ENCODE measurements at places on chromosomes 1 and 21.

DNA sequence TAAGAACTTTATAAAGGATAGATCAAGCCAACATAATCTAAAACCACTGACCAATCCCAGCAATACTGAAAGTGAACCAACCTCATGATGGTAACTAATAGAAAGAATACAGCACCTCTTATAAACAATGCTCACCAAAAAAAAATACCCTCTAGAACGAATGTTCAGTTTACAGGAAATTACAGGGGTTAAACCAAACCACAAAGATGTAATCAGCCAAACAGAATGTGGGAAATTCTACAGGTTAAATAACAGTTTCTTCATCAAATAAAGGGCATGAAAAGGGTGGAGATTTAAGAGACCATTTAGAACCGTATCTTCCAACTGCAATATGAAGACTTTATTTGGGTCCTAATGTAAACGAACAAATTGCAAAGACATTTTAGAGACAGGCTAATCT lies 30.4 kb downstream of the ARID4B start:
- no peak for DNase-seq

- DNase-seq = no peak
Measured at GRCh38 chr1:160911441-160911840, 26.5 kb upstream of the ITLN1 start.

DNA sequence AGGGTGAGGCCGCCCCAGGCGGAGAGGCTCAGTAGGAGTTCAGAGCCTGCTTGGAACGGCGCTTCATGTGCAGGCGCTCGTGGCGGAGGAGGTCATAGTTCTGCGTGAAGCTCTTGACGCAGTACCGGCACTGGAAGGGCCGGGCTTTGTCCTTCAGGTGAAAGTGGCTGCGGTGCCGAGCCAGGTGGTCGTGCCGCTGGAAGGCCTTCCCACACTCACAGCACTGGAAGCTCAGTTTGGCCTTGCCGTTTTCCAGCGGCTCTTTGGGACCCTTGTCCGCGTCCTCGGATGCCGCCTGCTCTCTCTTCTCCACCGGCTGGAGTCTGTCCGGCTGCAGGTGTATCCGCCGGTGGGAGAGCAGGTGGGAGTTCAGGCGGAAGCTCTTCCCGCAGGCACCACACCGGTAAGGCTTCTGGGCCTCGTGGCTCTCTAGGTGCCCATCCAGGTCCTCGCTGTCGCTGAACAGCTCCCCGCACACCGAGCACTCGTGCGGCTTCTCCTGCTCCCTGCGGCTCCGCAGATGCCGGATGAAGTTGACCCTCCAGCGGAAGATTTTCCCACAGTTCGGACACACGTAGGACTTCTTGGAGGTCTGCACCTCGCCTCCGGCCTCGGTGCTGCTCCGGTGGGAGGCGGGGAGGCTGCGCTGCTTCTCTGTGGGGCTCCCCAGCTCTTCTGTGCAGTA lies 31.0 kb downstream of the ZNF496 start:
- no peak for DNase-seq

- DNase-seq = no peak
Measured at GRCh38 chr1:185376288-185376687, 59.2 kb upstream of the IVNS1ABP start.

DNA sequence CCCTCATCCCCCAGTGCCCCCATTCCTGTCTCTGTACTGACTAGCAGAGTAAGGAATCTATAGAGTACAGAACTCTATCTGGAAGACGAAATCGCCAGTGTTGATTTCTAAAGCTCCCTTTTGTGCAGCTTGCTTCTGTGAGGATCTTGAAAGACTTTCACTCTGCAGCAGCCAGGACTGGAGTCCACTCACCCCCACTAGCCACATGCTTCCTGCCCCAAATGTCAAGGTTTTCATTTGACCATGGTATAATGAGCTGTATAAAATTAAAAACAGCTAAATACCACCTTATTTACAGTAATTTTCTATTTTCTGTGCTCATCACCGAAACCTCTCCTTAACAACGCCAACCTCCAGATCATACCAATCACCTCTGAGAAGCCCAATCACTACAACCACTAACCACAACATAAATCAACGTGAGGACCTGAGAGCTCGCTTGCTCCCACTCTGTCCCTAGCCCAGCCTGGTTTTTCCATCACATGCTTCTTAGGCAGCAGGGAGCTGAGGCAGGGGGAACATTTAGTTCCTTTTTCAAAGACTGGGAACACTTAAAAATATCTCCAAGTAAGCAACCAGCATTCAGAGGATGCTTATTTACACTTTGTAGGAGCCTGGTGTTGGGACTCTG lies 56.1 kb upstream of the IRF2BP2 start:
- no peak for DNase-seq

- DNase-seq = no peak
Measured at GRCh38 chr1:56838759-56839158, 15.8 kb upstream of the C8A start.

DNA sequence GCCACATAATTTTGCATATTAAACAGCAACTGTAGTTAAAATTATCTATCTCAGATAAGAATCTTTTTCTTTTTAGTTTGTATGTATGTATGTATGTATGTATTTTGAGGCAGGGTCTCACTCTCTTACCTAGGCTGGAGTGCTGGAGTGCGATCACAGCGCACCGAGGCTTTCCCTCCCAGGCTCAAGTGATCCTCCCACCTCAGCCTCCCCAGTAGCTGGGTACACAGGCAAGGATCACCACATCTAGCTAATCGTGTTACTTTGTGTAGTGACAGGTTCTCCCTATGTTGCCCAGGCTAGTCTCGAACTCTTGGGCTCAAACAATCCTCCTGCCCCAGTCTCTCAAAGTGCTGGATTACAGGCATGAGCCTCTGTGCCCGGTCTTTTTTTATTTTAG lies 30.5 kb upstream of the PUM1 start:
- DNase-seq = no peak

DNA sequence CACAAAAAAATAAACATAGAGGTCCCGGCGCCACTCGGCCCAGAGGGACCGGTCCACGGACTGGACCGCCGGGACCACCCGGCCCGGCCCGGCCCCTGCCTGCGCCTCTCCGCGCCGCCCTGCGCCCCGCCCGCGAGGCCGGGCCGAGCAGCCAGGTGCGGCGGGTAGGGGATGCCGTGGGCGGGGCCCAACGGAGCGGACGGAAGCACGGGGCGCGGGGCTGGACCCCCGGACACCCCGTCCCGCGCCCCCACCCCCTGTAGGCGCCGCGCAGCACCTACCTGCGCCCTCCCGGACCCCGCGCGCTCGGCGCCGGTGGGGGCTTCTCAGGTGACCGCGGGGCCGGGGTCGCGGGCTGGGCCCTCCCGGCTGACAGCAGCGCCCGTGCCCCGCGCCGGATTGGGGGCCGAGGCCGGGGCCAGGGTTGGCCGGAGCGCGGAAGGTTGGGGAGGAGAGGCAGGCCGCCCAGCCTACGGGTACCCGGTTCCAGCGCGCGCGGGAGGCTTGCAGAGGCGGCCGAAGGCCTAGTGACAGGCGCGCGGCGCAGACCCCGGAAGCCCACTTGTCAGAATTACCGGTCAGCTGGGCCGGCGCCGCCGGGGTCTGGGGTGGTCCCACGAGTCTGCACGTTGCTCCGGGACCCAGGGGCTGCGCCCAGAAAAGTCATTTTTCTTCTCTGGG lies 351.9 kb upstream of the CAMK1G start:
- DNase-seq = no peak

DNA sequence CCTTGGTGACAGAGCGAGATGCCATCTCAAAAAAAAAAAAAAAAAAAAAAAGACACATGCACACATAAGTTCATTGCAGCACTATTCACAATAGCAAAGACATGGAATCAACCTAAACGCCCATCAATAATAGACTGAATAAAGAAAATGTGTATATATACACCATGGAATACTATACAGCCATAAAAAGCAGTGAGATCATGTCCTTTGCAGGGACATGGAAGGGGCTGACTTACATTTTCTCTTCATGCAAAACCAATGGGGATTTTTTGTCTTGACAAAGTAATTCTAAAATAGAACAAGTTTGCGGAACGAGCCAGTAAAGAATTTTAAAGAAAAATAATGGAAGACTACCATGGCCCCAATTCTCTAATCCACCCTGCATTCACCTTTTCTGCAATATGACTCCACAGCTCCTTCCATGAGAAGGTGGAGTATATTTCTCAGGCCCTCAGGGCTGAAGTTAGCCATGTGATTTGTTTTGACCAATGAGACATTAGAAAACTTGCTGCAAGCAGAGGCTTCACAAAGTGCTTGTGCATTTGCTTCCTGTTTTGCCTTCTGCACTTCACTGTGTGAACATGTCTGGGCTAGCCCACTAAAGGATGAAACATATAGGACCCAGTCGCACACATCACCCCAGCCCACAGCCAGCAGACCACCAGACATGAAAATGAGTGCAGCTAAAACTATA lies 78.8 kb upstream of the NR5A2 start:
- no peak for DNase-seq

DNA sequence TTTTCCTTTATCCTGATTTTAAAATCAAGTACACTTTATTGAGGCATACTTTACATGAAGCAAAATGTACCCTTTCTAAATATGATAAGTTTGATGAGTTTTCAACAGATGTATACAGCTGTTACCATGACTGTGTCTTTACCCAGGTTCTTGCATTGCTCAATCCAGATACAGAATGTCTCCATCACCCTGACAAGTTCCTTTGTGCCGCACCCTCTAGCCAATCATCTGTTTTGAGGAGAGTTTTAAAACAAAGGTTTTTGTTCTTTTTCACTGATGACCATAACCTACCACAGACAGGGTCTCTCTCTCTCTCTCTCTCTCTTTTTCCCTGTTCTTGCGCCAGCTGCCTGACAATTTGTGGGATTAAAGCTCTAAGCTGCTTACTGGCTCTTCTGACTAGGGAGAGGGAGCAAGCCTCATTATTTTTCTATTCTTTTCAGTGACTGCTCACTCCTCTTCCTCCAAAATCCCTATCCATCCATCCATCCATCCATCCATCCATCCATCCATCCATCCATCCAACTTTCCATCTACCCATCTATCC lies 1.2 kb upstream of the KCNE1 start:
- DNase-seq = no peak

DNA sequence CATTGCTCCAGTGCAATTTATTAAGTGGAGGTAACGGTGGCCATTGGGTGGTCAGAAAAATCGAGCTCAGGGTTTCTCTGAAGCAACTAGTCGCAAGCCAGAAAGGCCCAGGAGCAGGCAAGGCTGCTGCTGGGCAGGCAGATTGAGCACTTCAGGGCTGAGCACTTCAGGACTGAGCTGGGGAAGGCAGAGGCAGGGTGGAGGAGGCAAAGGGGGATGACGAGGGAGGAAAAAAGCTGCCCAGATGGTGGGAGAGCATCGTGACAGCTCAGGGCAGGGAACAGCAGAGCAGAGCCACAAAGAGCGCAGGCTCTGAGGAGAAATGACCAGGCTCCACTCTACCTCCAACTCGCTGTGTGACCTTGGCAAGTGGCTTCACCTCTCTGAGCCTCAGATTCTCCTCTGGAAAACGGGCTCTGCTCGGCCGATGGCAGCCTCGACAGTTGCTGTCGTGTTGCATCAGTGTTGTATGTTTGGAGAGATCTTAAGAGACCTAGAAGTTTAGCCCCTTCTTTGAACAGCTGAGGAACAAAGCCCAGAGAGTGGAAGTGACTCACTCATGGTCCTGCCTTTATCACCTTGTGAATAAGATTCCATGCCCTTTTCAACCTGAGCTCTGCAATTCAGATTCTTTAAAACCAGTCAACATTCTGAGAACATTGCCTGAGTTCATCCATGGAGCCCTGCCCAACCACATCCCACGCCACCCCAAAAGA lies 141.4 kb downstream of the SYF2 start:
- DNase-seq = no peak
